ENCODE measurements at places on chromosomes 12 and 14.

DNA sequence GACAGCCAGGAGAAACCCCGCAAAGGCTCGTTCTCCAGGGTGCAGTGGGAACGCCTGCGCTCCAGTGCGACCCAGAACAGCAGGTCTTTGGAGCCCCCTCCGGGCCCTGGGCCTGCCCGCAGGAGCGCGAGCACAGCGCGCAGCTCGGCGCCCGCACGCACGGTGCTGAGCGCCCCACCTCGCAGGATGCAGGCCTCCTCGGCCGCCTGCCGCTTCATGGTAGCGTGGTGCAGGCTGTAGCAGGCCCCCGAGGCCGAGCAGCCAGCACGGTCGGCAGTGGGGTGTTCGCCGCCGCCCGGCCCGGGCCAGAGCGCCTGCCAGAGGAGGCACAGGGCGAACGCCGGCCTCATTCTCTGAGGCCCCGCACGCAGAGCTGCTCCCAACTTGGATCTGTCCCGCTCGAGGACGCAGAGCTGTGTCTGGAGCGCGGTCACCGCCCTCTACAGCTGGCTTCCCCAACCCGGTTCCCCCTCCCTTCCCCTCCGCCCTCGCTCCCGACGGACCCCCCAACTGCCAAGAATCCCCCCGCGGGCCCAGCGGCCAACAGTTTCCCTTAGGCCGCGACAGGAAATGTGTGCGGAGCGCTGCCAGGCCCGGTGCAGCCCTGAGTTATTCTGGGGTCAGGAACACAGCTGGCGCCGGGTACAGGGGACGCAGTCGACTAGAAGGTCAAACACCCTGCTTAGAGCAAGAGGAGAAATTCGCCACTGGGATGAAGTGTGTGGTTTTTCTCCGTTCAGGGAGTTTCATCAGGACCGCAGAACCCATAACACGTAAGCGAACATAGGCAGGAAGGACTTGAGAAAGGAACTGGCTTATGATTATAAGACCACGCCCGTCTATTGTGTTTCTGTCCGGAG is at the start of gene CLEC14A:
TSS of gene CLEC14A (minus strand) at position 421 of the 860 bp plus-strand sequence. CDS start at position 350, 71 bp downstream.
- DNase-seq = no peak

GRCh38 chr12:75289753-75290152 is 40.4 kb downstream of the CAPS2 start:
- no peak for DNase-seq

DNA sequence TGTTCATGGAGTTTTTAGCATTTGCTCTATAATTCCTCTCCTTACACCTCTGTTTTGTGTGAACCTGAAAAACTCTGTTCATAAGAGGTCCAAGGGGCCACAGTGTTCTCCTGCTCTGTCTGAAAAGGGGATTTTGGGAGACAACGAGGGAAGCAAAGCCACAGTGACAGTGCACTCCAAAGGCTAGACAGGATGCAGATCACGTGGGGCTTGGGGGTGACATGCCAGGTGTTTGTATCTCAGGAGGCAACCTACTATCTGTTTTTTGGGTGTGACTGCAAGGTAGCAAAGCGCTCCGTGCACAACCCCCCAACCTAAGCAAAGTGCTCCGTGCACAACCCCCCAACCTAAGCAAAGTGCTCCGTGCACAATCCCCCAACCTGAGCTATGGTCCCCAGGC is 5.1 kb upstream of the CHD4 start:
- no peak for DNase-seq

GRCh38 chr12:5200278-5201087 is 156.8 kb downstream of the KCNA5 start:
- DNase-seq = no peak

DNA sequence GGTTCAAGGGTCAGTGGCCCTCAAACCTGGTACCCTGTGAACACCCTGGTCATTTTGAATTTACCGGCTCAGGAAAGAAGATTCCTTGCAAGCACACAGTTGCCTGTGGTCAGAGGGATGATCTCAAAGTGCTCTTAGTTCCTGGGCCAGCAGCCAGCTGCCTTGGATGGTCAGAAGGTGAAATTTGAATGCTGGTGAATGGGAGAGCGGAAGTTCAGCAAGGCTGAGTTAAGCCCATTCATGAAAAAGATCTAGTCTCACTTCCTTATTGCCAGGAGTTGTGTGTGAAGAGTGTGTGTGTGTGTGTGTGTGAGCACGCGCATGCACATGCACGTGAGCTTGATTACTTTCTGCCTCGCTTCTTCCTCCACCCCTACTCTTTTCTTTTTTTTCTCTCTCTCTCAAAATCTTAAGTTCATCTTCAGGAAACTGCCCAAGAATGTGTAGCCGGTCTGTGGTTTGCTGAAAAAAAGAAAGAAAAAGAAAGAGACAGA is 155.5 kb upstream of the CCND2 start:
- DNase-seq = peak; percentile 35

- DNase-seq = no peak
These were observed 678.5 kb upstream of the TBX3 start for GRCh38 chr12:115362339-115362976.

DNA sequence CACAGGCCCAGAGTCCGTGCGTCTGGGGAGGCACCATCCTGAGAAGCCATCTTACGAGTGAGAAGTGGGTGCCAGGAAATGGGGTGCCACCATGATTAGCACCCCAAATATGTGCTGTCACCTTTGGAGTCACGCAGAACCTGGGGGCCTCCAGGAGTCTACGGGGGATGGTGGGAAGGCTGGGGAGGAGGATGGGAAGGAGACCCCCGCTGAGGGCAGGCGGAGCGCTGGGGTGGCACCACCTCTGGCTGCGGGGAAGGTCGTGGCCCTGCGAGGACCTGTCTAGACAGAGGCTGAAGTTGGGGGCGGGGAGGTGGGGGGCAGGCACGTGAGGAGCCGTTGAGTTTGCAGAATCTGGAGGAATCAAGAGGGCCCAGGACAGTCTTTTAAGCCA is 42.6 kb upstream of the FBRSL1 start:
- DNase-seq = no peak

- no peak for DNase-seq
These were observed 23.0 kb downstream of the ZNF410 start for GRCh38 chr14:73909681-73910080.

DNA sequence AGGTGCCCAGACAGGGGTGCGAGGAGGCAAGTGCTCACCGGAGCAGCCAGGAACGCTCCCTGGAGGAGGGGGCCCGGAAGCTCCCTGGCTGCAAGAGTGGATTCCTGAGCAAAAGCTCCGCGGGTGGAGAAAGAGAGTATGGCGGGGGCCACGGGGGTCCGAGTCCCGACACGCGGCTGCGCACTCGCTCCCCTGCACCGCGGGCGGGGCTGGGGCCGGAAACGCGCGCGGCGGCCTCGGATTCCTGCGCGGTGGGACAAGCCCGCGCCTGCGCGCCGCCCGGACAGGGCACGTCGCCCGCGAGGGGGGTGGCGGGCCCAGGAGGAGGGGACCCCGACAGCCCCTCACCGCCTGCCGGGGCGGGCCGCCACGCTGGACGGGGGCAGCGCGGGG is 27.8 kb upstream of the GPR132 start:
- DNase-seq = no peak

DNA sequence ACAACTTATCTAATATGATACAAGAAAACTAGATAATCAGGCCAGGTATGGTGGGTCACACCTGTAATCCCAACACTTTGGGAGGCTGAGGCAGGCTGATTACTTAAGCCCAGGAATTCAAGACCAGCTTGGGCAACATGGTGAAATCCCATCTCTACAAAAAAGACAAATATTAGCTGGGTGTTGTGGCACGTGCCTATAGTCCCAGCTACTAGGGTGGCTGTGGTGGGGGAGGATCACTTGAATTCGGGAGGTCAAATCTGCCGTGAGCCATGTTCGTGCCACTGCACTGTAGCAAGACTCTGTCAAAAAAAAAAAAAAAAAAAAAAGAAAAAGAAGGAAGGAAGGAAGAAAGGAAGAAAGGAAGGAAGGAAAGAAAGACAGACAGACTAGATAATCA is 27.0 kb downstream of the ZCRB1 start:
- no peak for DNase-seq

GRCh38 chr12:11561411-11561810 is 88.1 kb upstream of the ETV6 start:
- no peak for DNase-seq

- DNase-seq = no peak
These were observed 199.9 kb upstream of the FOXN3 start for GRCh38 chr14:89616852-89617341.

- no peak for DNase-seq
These were observed 3.4 kb upstream of the DHH start for GRCh38 chr12:49098035-49098451.

- no peak for DNase-seq
These were observed 20.6 kb upstream of the BDKRB1 start for GRCh38 chr14:96235426-96235825.

- no peak for DNase-seq
These were observed 757.1 kb downstream of the NRXN3 start for GRCh38 chr14:78927261-78927660.

DNA sequence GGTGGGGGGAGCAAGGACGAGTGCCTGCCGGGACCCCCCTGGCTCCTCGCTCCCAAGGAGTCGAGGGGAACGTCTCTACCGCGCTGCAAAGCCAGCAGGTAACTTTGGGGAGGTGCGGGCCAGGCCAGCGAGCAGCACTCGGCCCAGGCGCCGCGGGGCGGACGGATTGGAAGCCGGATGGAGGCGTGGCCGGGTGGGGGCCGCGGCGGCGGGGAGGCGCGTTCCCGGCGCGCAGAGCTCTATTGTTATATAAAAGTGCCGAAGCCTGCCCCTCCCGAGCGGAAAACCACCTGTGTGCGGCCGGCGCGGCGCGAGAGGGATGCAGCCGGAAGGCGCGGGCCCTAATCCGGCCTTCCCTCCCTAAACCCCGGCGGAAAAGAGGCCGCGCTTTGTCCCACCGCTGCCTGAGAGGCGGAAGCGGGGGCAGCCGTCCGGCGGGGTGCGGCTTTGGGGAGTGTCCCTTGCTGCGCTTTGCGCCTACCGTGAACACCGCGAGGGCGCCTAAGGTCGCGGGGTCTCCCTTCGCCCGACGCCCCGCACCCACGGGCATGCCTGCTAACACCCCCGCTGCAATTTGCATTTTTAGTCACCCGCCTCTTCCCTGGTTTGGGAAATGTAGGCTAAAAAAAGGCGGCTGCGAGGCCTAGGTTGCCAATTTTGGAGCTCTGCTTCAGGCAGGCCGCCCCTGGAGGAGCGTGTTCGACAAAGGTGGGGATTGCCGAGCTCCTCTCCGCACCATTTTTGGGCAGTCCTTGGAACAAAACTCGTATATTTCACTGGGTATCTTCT is 1.7 kb upstream of the DUSP6 start:
- DNase-seq = no peak

- DNase-seq = no peak
These were observed 51.8 kb downstream of the PPP2R5C start for GRCh38 chr14:101813171-101813759.

DNA sequence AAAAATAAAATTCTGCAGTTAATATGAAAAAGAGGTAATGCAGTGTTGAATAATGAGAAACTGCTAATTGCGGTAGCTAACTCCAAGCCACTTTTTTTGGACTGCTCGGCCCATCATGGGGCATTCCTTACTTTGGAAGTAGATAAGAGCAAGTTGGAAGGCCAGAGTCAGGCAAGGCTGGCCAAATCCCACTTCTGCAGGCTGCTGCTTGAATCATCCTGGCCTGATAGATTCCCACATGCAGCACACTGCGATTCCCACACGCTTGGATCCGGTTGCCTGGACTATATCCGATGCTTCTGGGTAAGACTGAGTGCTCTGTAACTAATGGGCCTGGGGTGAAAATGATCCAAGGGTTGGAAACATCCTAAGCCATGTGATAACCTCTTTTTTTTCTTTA is 10.6 kb downstream of the EIF2B2 start:
- DNase-seq = no peak

GRCh38 chr12:271161-271560 is 8.5 kb upstream of the SLC6A13 start:
- DNase-seq = no peak

GRCh38 chr14:64649383-64649998 is 54.7 kb upstream of the PLEKHG3 start:
- DNase-seq = no peak

DNA sequence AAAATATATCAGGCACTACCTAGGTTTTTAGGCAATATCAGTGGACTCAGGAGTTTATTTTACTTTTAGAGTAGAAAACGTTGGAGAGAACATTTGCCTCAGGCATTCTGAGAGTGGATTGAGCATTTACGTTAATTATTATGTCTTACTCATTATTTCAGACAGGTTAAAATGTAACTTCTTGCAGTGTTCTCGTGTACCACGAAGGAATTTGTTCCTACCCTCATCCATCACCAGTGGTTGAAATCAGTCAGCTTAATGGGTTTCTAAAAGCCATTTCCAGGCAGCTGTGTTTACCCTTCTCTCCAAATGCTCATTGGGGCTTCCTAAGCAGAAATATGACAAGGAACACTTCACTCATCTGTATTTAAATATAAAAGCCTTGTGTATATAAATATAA is 9.1 kb upstream of the LDHB start:
- no peak for DNase-seq

DNA sequence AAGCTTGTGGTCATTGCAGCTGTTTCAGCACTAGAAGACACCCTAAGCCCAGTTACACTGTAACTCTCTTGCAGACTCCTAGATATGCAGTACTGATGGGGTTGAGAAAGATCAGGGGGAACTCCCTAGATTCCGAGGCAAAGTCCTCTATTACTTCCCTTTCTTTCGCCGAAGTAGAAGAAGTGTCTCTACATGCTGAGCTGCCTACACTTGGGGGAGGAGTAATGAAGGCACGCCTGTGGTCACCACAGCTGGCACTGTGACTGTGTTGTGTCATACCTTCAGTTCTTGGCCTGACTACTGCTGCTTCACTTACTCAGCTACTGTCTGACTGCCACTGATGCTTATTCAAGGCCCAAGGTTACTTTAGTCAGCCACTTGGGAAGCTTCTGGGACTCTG is 35.1 kb upstream of the RPL10L start:
- DNase-seq = peak; percentile 27

DNA sequence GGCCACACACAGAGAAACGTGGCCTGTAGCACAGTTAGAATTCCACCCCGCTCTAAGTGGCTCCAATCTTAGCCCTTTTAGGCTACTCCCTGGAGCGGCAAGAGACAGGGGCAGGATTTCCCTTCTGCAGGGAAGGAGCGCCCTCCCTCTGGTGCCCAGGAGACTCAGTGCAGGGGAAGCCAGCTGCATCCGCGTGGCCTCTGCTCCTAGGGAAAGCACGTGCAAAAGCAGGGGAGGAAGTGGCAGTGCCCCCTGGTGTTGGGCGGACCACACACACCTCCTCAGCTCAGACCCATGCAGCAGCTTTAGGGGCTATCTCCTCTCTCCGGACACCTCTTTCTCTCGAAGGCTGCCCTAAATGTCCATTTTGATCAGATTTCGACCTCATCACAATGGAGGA is 50.0 kb downstream of the SPRING1 start:
- DNase-seq = no peak

- no peak for DNase-seq
These were observed 8.9 kb downstream of the GTF2A1 start for GRCh38 chr14:81211844-81212243.

- no peak for DNase-seq
These were observed 29.6 kb downstream of the KCNK13 start for GRCh38 chr14:90091393-90091792.

Data from SIG-M5 (cell line).